Hindlimb muscle (tissue), 1 donor: ENCODE measurements at places on chromosomes 16 and 17. TPM values are rescaled to one million over a fixed set of nuclear protein-coding genes. Genes with fewer than 3 reads are reported as not detected.
A peak's percentile ranks its signal among the peaks of the same experiment; 100 is the strongest.

- no peak for DNase-seq
Observed at GRCh38 chr17:62456016-62456415, 22.6 kb upstream of the TLK2 start.

GRCh38 chr16:20181416-20181815, 107.7 kb upstream of the GPR139 start:
- no peak for DNase-seq

- no peak for DNase-seq
Observed at GRCh38 chr16:23408242-23408822, 44.7 kb downstream of the COG7 start.

GRCh38 chr17:1493291-1493980, 950 bp upstream of the MYO1C start:
- DNase-seq = no peak

DNA sequence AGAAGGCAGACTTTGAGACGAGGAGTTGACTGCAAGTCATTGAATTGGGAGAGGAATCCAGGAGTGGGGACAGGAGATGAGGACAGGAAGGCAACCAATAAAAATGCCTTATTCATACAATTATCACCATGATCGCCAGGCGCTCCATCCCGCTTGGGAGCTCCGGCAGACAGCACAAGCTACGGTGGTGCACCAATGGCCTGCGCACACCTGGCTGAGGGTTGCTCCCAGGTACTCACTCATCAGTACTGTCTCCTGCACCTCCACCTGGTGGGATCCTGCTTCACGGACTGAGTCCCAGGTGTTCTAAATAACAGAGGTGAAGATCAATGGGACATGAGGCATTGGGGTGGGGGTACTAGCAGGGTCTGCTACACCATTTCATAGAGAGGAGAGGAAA, 160.0 kb upstream of the TNRC6C start:
- no peak for DNase-seq

DNA sequence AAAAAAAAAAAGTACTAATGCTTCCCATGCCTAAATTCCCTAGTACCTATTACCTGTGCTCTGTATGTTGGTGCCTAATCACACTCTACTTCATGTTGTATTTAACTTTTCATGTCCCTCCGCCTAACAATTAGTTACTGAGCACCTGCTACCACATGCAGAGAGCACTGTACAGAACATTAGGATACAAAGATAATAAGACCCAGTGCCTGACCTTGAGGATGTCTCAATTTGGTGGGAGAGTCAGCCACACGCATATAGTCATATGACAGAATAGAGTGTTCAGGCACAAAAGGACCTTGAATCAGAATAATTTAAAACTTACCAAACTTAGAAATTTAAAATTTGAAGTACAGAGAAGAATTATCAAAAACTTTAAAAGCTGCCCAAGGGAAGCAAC, 42.1 kb downstream of the USP31 start:
- DNase-seq = no peak

DNA sequence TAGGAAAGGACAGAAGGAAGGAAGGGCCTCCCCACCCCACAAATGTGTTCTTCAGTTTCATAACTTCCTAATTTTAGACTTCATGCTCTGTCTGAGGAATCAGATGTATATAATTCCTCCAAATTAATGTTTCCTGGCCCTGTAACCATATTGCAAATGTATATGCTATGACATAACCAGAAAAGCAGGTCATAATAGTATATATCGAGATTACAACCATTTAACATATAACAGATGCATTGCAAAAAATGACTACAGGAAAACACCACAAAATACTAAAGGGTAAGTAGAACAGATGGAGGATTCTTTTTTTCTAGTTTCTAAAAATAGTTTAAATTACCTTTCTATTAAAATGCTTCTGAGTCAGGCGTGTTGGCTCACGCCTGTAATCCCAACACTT, 3.1 kb upstream of the EXOC7 start:
- DNase-seq = no peak

- no peak for DNase-seq
Observed at GRCh38 chr16:85879975-85880831, 18.8 kb upstream of the IRF8 start.

- peak; percentile 84 for DNase-seq
Observed at GRCh38 chr16:29811170-29811895, 660 bp upstream of the PRRT2 start.

DNA sequence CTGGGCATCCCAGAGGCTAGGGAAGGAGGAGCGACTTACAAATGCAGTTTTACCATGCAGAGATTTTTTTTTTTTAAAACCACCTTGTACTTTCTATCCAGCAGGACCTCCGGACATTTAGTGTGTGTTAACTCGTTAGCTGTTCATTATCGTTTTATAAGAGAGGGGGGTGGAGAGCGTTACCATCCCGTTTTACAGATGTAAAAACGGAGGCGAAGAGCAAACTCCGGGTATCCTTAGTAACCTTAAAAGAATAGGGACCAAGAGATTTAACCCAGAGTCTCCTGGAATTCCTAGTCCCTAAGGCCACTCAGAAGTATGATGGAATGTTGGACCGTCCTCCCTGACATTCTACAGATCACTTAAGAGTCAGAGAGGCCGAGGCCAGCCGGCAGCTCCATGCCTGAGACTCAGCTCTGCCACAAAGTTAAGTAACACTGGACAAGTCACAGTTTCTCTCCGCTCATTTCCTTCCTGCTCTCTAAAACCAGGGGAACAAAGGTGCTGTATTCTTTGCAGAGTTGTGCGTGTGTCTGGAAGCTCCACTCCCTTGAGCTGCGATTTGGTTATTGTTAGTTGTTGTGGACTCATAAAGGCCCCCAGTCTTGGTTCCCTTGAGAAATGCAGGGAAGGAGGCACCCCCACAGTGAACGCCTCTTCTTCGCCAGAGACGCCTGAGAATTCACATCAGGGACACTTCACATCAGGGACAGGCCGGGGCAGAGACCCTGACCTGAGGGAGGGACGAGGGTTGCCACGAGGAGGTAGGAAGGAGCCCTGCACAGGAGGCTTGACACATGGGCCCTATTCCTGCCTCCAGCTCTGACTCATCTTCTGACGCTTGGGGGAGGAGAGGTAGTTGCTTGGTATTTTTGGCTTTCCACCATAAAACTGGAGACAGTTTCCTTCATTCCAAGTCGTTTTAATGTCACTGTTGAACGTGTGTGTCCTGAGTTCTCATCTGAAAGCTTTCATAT, 1.2 kb downstream of the DUSP14 start:
- DNase-seq = no peak

GRCh38 chr17:66309793-66310192, 7.4 kb downstream of the PRKCA start:
- no peak for DNase-seq

- DNase-seq = no peak
Observed at GRCh38 chr17:40510328-40510648, 8.9 kb upstream of the TNS4 start.

The KRT40 gene
- 3.9 TPM for polyA plus RNA-seq

The FBXW10 gene
- 0.13 TPM for polyA plus RNA-seq

DNA sequence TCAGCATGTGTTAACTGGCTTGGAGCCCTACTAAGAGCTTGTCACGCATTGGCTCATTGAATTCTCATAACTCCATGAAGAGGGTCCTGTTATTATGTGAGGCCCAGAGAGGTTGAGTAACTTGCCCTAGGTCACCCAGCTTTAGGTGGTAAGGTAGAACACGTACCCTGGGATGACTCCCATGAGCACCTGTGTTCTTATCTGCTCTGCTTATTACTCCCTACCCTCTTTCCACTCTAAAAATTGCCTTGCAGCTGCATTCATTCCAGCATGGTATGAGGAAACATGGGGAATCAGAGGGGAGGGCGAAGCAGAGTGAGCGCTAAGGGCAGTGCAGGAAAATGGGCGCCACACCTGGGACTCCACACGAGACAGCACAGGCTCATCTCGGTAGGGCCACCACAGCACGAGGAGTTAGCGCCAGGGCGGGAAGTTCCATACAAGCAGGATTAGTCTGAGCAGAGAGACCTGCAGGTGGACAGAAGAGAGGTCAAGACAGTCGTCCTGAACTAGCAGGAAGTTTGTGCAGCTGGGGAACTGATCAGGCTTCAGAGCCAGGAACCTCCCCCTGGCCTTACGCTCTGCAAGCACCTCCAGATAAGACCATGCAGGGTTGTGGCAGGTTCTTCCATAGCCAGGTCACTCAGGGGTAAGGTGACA, 10.1 kb downstream of the COPZ2 start:
- DNase-seq = no peak

DNA sequence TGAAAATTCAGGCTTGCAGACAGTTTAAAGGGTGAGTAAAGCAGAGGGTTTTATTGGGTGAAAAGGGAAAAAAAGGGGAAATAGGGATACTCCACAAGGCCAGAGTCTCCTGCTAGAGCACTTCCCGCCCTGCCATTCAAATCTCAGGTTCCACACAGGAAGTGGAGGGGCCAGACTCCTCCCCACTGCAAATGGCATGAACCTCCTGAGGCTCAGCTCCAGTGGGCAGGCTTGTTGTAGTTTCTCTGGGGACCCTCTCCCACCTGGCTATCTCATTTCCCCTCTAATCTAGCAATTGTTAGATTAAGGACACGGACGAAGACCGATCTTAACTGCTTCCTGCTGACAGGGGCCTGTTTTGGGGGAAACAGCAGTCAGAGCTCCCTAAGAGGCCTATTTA, 43.4 kb downstream of the TAOK1 start:
- peak; percentile 2 for DNase-seq

GRCh38 chr17:57293077-57293476, 36.8 kb downstream of the MSI2 start:
- no peak for DNase-seq

DNA sequence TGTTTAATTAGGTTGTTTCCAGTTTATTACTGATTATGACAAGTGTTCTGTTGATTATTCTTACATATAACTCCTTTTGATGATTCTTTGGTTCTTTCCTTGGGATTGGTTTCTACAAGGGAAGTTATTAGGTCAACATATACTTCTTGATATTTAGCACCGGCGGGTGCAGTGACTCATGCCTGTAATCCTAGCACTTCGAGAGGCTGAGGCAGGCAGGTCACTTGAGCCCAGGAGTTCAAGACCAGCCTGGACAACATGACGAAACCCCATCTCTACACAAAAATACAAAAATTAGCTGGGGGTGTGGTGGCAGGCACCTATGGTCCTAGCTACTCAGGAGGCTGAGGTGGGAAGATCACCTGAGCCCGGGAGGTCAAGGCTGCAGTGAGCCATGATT, 120.2 kb upstream of the HAS3 start:
- DNase-seq = no peak

DNA sequence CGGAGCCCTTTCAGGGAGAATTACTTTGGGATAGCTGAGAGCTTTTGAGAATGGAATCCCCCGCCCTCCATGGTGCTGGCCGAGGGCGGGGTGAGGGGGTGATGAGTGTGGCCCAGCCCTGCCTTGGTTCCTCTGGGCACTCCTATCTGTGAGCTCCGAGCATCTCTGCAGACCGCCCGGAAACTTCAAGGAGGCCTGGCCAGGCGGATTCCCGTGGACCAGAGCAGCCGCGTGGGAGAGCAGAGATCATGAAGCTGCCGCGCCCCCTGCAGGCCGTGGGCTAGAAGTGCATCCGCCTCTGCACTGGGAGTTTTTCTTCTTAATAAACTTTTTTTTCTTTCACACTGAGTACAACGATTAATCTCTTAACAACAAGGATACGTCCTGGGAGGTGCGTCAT, 392.9 kb upstream of the EEF2KMT start:
- DNase-seq = no peak

The IRX6 gene
- polyA plus RNA-seq = 0.18 TPM

GRCh38 chr16:12826559-12826958, 22.9 kb upstream of the CPPED1 start:
- DNase-seq = no peak

The ZNF778 gene
- polyA plus RNA-seq = 6.2 TPM

GRCh38 chr17:40253565-40253964, 34.1 kb upstream of the CDC6 start:
- DNase-seq = no peak

GRCh38 chr17:27996202-27997043, 46.1 kb upstream of the NLK start:
- no peak for DNase-seq

DNA sequence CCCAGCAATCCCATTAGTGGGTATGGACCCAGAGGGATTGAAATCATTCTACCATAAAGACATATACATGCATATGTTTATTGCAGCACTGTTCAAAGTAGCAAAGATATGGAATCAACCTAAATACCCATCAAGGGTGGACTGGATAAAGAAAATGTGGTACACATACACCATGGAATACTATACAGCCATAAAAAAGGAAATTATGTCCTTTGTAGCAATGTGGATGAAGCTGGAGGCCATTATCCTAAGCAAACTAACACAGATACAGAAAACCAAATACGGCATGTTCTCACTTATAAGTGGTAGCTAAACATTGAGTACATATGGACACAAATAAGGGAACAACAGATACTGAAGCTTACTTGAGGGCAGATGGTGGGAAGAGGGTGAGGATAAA, 2.4 kb downstream of the KRTAP2-3 start:
- DNase-seq = no peak

GRCh38 chr17:70040336-70040735, 34.7 kb upstream of the KCNJ16 start:
- no peak for DNase-seq

The RNU2-1 gene
- polyA plus RNA-seq = 2.1 TPM

GRCh38 chr17:15892731-15893657, 51.9 kb upstream of the ADORA2B start:
- DNase-seq = no peak

The KRT23 gene
- 0.23 TPM for polyA plus RNA-seq

DNA sequence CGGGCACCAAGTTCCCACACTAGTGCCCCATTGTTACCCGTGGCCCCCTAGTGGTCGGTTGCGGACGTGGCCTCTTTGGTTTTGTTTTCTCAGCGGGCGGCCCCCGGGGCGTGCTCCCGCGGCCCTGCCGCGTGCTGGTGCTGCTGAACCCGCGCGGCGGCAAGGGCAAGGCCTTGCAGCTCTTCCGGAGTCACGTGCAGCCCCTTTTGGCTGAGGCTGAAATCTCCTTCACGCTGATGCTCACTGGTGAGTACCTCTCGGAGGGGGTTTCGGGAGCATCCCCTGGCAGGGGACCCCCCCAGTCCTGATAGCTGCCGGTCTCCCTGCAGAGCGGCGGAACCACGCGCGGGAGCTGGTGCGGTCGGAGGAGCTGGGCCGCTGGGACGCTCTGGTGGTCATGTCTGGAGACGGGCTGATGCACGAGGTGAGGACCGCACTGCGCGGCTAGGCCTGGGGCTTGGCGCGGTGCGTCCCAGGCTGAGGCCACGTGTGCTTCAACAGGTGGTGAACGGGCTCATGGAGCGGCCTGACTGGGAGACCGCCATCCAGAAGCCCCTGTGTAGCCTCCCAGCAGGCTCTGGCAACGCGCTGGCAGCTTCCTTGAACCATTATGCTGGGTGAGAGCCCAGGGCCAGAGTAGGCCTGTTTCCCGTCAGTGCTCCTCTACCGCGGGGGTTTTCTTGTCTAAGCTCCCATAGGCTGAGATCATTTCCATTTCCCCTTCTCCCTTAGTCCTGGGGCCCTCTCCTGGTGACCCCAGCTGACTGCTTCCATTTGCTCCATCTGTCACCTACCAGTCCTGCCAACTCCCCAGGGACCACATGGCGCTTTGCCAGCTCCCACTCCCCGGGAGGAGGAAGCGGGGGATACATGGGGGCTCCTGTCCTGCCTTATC, 1.7 kb downstream of the SPHK1 start:
- no peak for DNase-seq

GRCh38 chr17:73824321-73824720, 180.1 kb upstream of the SDK2 start:
- DNase-seq = no peak

The ZFPM1 gene
- 1.7 TPM for polyA plus RNA-seq
